Naive B cell (primary cell): ENCODE measurements at places on chromosomes 1 and 21. TPM values are rescaled to one million over a fixed set of nuclear protein-coding genes. Genes with fewer than 3 reads are reported as not detected.

DNA sequence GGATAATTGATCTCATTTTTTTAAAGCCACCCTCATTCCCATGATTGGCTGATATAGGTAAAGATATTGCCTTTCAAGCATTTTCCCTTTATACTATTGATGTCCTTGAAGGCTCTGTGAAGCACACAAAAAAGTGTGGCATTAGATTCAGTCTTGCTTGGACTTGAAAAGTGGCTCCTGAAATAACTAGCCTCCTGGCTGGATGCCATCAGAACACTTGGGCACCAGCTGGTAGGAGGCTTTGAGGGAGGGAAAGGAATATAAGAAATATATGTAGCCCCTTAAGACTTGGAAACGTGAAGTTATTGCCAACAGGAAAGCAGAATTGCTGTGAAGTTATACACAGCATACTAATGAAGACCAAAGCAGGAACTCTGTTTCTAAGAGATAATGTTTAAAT lies 14.1 kb downstream of the MTR start:
- H3K27me3 ChIP-seq: no peaks in the 10 kb centered on the region
- H3K27ac ChIP-seq: no peak overlapping the region
- no peak for DNase-seq
- peaks cover 9% of the 10 kb centered on the region for H3K4me1 ChIP-seq
- H3K4me3 ChIP-seq: no peak overlapping the region

DNA sequence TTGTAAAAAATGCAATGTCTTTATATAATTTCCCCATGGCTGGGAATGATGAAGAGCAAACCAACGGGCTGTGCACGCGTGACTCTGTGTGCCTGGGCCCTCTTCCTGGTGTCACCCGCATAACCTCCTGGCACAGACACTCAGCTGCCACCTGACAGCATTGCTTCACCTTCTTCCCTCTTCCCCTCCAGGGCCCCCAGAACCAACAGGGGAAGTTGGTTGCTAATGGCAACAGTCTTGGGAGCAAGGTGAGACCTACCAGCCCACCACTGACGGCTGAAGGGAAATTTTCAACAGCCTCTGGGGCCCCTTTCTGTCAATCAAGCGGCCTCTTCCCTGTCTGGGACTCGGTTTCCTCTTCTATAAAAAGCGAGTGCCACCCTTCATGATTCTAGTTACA lies 33.2 kb downstream of the SSBP3 start:
- H3K4me1 ChIP-seq: peaks cover 27% of the 10 kb centered on the region
- no peaks in the 10 kb centered on the region for H3K36me3 ChIP-seq
- no peak for DNase-seq
- peak overlapping the region; percentile 80 for H3K27ac ChIP-seq

DNA sequence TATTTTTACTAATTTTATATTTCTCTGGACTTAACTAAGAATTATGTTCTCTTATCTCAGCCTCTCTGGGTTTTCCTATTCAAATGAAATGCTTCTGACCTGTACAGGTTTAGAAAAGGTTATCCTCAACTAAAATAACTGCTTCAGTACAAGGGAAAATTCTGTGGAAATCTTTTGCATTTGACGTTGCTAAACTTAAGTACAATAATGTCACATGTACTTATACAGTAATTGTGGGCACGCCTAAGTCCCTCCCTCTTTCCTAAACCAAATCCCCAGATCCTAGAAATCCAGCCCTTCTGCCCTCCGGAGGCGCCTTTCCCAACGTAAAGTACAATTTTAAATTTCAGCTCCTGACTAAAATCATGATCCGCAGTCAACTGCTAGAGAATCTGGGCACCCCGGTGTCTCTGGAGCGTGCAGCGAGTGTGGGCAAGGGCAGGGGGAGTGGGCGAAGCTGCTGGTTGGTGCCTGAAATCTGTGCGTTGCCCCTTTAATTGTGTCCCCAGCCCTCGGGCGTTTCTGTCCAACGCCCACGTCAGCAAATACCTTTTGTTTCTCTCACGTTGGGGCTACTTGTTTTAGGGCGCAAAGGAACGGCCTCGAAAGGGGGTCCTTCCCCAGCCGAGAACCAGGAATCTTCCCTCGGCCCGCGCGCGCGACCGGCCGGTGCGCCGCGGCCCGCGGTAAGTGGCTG lies at the start of gene ZBTB8A:
ZBTB8A (plus strand) TSS at position 541 of the 697 bp plus-strand sequence. CDS start 53,505 bp downstream, outside the sequence.
- H3K4me3 ChIP-seq: peak within 1 kb of the TSS; percentile 92
- peaks cover 51% of the 10 kb centered on the region for H3K27me3 ChIP-seq

- peaks cover 24% of the 10 kb centered on the region for H3K4me1 ChIP-seq
- peak overlapping the region; percentile 36 for H3K27ac ChIP-seq
- H3K36me3 ChIP-seq: no peaks in the 10 kb centered on the region
- H3K4me3 ChIP-seq: peak overlapping the region; percentile 91
- DNase-seq: no peak
Observed at GRCh38 chr1:178092878-178093493, 918 bp upstream of the RASAL2 start.

DNA sequence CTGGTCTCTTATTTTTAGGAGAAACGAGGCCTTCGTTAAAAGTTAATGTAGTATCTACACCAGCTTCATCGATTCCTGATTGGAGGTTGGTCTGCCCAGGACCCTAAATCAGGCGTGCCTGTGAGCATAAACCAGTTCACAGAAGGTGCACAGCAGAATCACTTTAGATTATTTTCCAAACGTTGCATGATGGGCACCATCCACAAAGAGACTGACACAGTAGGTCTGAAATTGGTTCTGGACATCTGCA lies 256 bp upstream of the TARBP1 start:
- H3K4me1 ChIP-seq: peaks cover 25% of the 10 kb centered on the region
- DNase-seq: no peak
- H3K27me3 ChIP-seq: peaks cover 18% of the 10 kb centered on the region
- H3K27ac ChIP-seq: peak overlapping the region; percentile 86

DNA sequence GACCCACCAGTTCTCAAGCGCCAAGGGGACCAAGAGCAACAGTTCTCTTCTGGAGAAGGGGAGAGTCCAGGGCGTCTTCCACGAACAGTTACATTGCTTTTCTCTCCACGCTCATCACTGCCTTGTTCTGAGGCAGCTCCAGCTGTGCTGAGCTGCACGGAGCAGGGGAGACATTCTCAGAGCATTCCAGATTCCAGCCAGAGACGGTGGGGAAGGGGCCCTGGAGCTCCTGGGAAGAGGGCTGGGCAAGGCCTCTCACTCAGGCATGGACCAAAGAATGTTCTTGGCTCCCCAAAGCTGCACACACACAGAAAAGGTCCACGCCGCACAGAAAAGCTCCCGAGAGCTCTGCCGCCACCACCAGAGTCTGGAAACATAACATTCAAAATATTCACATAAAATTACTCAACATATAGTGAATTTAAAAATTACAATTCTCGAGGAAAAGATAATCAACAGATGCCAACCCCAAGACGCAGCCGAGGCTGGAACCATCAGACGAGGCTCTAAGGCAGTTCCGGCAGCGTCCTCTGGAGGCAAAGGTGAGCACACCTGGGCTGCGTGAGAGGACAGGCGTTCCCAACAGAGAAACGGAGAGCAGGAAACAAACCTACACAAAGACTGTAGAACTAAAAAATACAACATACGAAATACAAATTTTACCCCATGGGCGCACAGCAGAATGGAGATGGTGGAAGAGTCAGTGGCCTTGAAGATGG lies 40.5 kb downstream of the UBE2G2 start:
- no peaks in the 10 kb centered on the region for H3K36me3 ChIP-seq
- no peak overlapping the region for H3K27ac ChIP-seq
- DNase-seq: no peak
- H3K27me3 ChIP-seq: no peaks in the 10 kb centered on the region

GRCh38 chr21:42393443-42393950 lies 2.4 kb downstream of the TMPRSS3 start:
- H3K27ac ChIP-seq: no peak overlapping the region
- H3K36me3 ChIP-seq: no peaks in the 10 kb centered on the region
- DNase-seq: no peak
- peaks cover 49% of the 10 kb centered on the region for H3K27me3 ChIP-seq

- no peak overlapping the region for H3K4me3 ChIP-seq
- H3K4me1 ChIP-seq: no peaks in the 10 kb centered on the region
- peaks cover 9% of the 10 kb centered on the region for H3K36me3 ChIP-seq
- H3K27me3 ChIP-seq: peaks cover 10% of the 10 kb centered on the region
- no peak overlapping the region for H3K27ac ChIP-seq
Observed at GRCh38 chr1:214076708-214077065, 88.9 kb downstream of the PROX1 start.

- H3K4me1 ChIP-seq: peaks cover 36% of the 10 kb centered on the region
- peak overlapping the region; percentile 61 for H3K4me3 ChIP-seq
- peak overlapping the region; percentile 17 for H3K27ac ChIP-seq
- peak; percentile 42 for DNase-seq
- no peaks in the 10 kb centered on the region for H3K36me3 ChIP-seq
Observed at GRCh38 chr1:151277249-151277648, 4.8 kb upstream of the ZNF687 start.

DNA sequence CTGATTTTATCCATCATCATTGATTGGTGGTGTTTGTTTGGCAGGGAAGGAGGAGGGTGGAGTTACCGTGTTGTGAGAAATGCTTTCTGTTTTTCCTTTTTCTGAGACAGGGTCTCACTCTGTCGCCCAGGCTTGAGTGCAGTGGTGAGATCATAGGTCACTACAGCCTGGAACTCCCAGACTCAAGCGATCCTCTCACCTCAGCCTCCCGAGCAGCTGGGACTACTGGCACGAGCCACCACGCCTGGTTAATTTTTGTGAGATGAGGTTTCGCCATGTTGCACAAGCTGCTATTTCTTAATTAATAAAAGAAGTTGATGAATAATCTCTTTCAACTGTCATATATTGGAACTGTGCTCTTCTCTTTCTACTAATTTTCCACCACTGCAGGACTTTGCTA lies 44.3 kb downstream of the HUNK start:
- DNase-seq: no peak
- no peak overlapping the region for H3K27ac ChIP-seq
- H3K36me3 ChIP-seq: no peaks in the 10 kb centered on the region
- H3K4me3 ChIP-seq: no peak overlapping the region
- H3K4me1 ChIP-seq: no peaks in the 10 kb centered on the region

DNA sequence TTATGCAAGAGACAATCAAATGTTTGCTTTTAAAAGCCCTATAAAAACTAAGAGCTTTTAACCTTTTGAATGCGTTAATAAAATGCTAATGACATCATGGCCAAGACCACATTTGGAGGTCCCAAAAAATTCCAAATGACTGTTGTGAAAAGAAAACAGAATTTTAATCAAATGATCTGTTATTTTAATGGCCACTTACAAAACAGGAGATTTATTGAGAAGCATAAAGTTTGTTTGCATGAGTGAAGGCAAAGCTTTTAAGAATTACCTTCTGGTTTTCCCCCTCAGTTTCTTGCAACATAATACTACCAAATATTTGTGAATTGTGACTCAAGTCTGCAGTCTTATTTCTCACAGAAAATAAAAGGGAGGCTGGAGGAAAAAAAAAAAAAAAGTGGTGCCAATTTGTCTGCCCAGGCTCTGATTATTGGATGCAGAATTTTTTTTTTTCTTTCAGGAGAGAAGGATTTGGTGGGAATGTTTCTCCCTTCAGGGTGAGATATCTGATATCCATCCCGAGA lies 60.7 kb downstream of the GORAB start:
- no peak for DNase-seq
- peaks cover 19% of the 10 kb centered on the region for H3K27me3 ChIP-seq
- no peaks in the 10 kb centered on the region for H3K4me1 ChIP-seq
- no peak overlapping the region for H3K4me3 ChIP-seq
- no peaks in the 10 kb centered on the region for H3K36me3 ChIP-seq

DNA sequence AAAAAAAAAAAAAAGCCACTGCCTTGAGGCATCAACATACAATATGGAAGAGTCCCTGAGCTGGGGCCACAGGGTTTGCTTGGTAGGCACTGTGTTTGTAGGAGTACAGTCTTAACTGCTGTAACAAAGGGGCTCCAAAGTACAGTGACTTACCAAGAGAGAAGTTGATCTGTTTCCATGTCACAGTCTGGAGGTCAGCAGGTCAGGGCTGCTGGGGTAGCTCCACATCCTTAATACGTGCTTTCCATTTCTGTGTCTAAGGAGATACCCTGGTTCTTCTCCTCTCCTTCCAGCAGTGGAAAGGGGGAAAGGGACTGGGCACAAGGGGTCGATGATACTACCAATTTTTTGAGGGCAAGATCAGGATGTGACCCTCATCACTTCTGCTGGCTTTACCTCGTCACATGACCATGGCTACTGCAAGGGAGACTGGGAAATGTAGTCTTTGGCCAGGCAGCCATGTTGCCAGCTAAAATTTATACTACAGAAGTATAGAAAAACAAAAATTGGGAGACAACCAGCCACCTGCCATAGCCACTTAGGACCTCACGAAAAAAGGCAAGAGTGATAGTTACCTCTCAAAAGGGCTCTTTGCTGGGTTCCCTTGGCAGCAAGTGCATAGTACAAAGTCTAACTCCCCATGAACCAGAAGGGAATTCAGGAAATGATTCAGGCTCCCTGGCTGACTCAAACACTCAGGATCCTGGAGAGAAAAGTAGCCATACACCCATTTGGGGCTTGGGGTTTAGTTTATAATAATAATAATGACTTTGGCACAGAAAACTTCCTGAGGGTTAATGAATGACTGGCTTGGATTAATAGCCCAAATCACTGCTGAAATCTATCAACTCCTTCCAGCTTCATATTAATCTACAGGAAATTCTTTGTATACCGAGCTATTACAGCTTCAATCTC lies 52.7 kb upstream of the ATP5PO start:
- no peak overlapping the region for H3K27ac ChIP-seq
- no peak for DNase-seq
- peaks cover 3% of the 10 kb centered on the region for H3K4me1 ChIP-seq
- no peak overlapping the region for H3K4me3 ChIP-seq

- H3K4me3 ChIP-seq: peak overlapping the region; percentile 9
- H3K4me1 ChIP-seq: peaks cover 13% of the 10 kb centered on the region
- no peaks in the 10 kb centered on the region for H3K36me3 ChIP-seq
- no peak for DNase-seq
Observed at GRCh38 chr1:2379733-2380404, 11.5 kb downstream of the MORN1 start.

DNA sequence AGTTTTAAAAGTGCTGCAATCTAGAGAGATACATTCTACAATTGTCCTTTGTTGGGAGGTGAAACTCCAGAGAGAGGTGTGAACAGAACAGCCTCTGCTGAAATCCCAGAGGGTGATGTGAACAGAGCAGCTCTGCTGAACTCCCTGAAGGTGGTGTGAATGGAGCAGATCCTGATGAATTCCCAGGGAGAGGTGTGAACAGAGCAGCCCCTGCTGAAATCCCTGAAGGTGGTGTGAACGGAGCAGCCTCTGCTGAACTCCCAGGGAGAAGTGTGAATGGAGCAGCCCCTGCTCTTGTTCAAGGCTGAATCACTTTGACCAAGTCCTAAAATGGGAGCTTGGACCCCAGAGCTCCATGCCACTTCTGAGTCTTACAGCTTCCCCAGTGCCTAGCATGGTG lies 94.7 kb downstream of the LACTBL1 start:
- DNase-seq: no peak
- no peak overlapping the region for H3K4me3 ChIP-seq
- H3K27ac ChIP-seq: no peak overlapping the region
- no peaks in the 10 kb centered on the region for H3K36me3 ChIP-seq

- no peaks in the 10 kb centered on the region for H3K36me3 ChIP-seq
- H3K4me1 ChIP-seq: peaks cover 40% of the 10 kb centered on the region
- no peak overlapping the region for H3K4me3 ChIP-seq
- no peak for DNase-seq
- no peak overlapping the region for H3K27ac ChIP-seq
Observed at GRCh38 chr1:234929369-234929768, 199.3 kb downstream of the TOMM20 start.

The OR2G3 gene
- polyA plus RNA-seq: not detected

The LRRC53 gene
- not detected for polyA plus RNA-seq

The LRRIQ3 gene
- 2.4 TPM for polyA plus RNA-seq

The SH3BGR gene
- 1.5 TPM for polyA plus RNA-seq

The SLFNL1 gene
- 0.35 TPM for polyA plus RNA-seq

The IFFO2 gene
- 1.3 TPM for polyA plus RNA-seq

The CD84 gene
- polyA plus RNA-seq: 10.5 TPM

The CXADR gene
- polyA plus RNA-seq: not detected

The DNMT3L gene
- not detected for polyA plus RNA-seq

The LCE3E gene
- polyA plus RNA-seq: not detected

The CHAF1B gene
- polyA plus RNA-seq: 0.41 TPM

The CR1L gene
- polyA plus RNA-seq: not detected
